ENCODE measurements at places on chromosomes 5 and 9.

DNA sequence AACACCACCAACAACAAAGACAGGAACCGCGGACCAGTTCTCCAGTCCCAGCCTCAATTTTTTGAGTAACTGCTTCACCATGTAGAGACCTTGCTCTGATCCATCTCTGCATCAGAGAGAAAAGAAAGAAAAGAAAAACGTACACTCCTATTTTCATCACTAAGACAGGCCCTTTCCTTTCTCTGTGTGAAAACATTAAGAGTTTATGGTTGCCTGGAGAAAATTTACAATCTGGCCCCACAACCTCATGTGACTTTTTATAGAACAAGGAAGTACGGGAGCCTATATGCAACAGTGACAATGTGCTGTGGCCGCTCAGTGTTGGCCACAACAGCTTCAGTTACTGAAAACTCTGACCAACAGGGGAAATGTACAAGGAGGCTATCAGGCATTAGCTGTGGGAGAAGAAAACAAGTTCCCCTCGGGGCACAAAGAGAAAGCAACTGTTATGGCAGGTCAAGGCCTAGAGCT, 272.9 kb upstream of the PTGER4 start:
- ATAC-seq, result no peak

DNA sequence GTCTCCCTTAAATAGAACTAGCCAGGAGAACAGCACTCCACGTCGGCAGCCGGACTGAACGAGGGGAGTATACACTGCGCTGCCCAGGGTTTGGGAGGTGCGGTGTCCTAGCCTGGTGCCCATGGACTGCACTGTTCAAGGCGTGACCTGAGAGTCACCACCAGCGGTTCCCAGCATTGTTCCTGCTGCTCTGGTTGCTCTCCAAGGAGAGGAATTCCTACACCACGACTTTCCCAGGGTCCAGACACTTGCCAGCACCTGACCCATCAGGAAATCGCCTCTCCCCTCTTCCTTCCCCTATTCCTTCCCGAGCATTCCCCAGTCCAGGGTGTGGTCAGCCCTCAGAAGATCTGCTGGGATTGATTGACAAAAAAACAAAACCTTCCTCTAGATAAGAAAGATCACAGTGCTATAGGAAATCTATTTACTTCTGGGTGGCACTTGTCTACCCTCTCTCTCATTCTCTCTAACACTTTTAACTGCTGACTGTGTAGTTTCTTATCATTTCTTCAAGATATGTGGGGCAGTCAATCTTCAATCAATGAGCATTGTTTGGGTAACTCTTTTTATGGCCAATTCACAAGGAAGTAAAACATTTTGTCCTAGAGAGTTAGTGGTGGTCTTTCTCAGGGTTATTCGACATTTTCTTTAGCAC, 297.8 kb upstream of the ACTBL2 start:
- ATAC-seq, result no peak

DNA sequence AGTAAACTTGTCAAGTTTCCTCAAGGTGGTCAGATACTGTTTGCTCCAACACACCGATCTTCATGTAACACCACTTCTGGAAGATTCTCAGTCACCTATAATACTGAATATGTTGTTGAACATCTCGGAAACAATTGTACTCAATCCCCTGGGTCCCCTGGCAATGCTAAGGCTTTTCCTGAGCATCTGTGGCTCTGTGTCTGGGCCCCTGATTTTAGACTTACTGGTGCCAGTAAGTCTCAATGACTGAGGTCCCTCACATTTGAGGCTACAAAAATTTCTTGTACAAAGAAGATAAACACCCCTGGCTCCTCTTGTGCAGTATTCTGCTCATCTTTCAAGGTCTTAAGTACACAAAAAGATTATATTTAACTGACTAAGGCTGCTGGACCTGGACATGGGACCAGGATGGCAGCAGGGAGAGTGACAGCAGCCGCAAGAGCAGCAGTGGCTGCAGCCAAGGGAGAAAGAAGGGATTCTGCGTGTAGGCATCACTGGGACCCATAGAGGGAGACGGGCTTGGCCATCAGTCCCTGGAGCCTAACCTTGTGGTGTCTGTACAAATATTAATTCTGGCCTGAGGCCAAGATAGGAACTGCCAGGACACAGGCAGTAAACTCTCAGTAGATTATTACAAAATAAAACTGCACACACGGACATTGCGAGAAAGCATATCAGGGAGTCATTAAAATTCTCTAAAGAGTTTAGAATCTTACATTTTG, 49.0 kb upstream of the TNPO1 start:
- no peak for ATAC-seq

DNA sequence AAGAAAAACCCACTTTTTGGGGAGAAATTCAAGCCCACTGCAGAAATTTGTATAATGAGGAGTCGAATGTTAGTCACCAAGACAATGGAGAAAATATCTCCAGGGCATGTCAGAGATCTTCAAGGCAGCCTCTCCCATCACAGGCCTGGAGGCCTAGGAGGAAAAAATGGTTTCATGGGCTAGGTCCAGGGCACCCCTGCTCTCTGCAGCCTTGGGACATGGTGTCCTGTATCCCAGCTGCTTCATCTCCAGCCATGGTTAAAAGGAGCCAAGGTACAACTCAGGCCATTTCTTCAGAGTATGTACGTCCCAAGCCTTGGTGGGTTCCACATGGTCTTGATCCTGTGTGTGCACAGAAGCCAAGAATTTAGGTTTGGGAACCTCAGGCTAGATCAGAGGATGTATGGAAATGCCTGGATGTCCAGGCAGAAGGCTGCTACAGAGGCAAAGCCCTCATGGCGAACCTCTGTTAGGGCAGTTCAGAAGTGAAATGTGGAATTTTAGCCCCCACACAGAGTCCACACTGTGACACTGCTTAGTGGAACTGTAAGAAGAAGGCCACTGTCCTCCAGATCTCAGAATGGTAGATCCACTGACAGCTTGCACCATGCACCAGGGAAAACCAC, 561.4 kb downstream of the ISL1 start:
- ATAC-seq, result no peak

DNA sequence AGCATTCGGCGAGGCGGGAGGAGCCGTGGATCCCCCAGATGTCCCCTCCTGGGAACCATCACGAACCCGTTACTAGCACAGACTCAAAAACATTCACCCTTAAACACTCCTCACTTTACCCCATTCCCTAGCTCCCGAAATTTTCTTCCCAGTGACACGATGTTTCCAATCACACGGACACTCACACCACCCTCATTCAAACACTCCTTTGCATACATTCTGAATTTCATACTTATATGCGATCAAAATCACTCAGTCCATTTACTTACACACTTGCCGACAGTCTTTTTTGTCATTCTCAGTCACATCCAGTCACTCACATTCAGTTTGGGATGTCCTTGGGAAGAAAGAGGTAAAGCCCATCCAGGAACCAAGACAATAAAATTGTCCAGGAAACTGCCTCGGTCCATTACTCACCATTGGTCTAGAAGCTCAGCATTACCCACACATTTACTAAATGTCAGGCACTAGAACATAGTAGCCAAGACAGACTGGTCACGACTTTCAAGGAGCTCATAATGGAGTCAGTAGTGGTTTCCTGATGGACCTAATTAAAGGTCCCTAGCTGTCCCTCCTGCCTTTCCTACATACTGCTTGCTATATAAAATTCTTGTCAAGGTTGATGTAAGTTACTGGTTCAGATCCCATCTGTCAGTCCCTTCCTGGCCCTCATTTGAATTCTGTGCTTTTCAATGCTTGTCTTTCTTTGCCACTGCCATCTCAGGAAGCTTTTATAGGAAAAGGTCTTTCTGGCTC, 574 bp downstream of the SLC35A4 start:
- no peak for ATAC-seq

DNA sequence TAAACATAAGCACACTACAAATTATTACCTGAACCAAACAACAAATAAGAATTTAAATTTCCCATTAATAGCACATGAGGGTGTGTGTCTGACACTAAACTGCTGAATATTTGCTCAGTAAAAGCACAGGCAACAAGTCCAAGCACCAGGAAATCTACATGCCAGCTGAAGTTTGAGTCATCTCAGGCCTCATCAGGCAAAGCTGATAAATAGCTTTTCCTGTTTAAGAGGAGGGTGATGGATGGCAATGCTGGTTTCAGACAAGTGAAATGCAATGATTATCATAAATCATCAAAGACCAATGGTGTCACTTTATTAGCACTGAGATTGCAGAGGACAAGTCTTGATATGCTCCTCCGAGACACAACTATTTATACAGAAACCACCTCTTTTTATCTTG, 1668.0 kb upstream of the C9orf72 start:
- ATAC-seq, result no peak

DNA sequence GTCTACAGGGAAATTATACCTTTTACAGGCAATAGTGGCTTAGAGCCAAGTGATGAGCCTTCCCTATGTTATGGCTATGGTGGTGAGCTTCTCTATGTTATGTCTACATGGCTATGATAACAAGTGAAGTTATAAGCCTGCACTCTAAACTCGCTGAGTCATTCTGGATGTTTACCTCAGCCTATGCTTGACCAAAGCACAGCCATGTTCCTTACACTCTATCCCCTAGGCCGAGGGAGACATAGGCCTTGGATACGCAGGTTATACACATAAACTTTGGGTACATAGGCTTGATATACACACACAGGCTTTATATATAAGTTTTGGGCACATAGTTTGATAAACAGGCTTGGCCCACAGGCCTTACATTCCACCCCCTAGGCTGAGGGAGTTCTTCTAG, 13.8 kb downstream of the DMAC1 start:
- no peak for ATAC-seq

DNA sequence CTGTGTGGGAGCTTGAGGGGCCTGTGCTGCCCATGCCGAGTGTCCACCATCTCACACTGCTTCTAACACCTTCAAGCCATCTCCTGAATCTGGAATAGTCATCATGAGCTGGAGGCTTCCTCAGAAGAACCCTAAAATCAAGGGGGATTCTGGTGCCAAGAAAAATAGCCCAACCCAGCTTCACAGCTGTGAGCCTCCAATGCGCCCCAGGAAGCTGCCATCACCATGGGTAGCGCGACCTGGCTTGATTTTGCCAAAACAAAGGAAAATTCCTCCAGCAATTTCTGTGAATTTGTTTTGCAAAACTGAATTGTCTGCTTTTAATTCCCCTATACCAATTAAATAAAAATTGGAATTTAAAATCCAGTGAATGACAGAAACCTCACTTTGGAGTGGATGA, 6.2 kb upstream of the TIFAB start:
- no peak for ATAC-seq

DNA sequence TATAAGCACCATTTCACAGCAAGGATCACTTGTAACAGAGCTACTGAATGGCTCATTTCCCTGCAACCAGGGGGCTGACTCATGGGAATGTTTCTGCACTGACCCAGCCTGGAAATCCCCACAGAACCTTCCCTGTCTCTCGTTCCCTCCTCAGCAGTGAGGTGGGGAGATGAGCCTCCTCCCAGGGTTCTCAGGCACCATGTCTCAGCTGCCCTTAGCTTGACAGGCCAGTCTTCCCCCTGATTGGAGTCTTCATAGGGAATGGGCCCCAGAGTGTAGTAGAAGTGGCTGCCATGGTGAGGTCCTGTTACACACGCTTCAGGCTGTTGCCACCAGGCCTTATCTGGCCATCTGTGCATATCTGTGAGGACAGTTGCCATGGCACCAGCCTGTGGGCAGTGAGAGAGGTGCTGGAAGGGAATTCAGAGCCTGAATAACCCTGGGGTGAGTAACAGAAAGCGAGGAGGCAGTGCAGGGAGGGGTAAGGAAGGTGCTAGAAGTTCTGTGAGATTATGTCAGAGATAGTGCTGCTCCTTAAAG, 324.4 kb downstream of the ENC1 start:
- peak; percentile 19 for ATAC-seq

- ATAC-seq, result no peak
Measured at GRCh38 chr9:97039514-97039860, 545 bp upstream of the CTSV start.

GRCh38 chr5:124671193-124671592, 75.2 kb downstream of the ZNF608 start:
- no peak for ATAC-seq

DNA sequence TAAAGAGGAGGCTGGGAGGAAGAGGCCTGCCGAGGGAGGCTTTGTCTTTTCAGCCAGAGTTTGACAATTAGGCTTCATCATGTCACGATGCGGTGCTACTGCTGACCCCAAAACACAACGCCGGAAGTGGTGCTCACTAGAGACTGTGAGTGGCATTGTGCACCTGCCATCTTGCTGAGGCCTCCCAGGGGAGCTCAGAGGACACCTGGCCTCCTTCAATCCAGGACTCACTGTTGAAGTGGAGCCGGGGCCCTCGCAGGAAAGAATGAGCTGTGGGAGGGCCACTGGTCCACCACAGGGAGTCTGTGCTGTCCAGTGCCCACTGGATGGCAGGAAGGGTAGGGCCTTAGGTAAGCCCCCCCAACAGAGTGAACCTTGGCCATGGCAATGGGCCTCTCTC, 12.7 kb upstream of the SLC25A48 start:
- ATAC-seq, result no peak

DNA sequence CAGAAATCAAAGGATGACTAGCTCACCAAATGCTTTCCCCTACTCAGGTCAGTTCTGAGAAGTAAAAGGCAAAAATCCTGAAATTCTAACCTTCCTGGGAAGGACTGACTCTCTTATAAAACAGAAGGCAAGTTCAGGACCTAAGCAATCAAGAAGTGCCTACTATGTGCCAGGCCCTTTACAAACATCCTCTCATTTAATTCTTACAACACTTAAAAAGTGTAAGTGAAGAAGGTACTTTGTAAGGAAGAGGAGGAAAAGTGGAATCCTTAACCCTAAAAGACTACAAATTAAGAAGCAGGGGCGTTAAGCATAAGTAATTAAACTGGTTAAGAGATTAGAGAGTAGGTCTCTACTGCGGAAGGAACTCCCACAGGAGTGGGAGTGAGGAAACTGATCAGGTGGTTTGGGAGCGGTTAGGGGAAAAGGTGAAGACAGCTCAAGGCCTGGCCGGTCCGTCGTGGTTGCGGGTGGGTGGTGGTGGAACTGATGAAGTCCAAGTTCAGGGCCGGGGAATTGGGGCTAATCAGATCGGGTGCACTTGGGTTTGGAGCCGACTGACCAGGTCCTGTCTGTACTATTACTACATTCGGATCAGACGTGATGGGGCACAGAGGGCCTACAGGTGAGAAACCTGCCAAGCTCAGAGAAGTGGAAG, 839 bp downstream of the MED27 start:
- ATAC-seq, result no peak

DNA sequence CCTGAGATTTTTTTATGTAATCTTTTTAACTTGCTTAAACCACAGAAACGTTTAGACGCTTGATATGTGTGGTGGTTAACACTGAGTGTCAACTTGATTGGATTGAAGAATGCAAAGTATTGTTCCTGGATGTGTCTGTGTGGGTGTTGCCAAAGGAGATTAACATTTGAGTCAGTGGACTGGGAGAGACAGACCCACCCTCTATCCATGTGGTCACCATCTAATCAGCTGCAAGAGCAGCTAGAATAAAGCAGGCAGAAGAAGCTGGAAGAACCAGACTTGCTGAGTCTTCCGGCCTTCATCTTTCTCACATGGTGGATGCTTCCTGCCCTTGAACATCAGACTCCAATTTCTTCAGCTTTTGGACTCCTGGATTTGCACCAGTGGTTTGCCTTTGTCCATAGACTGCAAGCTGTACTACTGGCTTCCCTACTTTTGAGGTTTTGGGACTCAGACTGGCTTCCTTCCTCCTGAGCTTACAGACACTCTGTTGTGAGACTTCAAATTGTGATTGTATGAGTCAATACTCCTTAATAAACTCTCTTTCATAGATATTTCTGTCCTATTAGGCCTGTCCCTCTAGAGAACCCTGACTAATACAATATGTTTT, 816.0 kb upstream of the CDH9 start:
- ATAC-seq, result no peak
